ENCODE measurements at places on chromosomes 5 and 9.

- no peak for DNase-seq
Measured at GRCh38 chr5:141479776-141480175, 4.0 kb downstream of the PCDHGC3 start.

GRCh38 chr5:95822043-95822541, 434 bp downstream of the GLRX start:
- DNase-seq = no peak

- DNase-seq = no peak
Measured at GRCh38 chr9:91065231-91066041, 263.8 kb downstream of the SYK start.

GRCh38 chr5:125486634-125487033, 740.2 kb upstream of the ZNF608 start:
- no peak for DNase-seq

- DNase-seq = no peak
Measured at GRCh38 chr5:120464627-120465435, 731 bp downstream of the PRR16 start.

- peak; percentile 34 for DNase-seq
Measured at GRCh38 chr9:78668148-78668832, 371.4 kb downstream of the PSAT1 start.

GRCh38 chr9:37730256-37730655, 23.3 kb upstream of the TRMT10B start:
- no peak for DNase-seq

DNA sequence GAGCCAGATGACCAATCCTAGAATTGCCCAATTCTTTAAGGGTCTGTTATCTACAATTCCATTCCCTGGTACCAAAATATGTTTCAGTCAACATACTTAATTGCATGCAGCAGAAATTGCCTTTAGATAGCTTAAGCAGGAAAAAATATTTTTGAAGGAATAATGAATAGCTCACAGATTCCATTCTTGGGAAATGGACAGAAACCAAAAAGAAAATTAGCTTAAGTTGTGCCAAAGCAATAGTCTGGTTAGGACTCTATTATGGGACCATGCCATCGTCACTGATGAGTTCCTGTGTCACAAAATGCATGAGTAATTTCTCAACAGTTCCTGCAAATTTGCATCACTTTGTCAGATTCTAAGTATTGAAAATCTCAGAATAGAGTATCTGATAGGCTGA, 12.3 kb downstream of the ACTBL2 start:
- DNase-seq = no peak

DNA sequence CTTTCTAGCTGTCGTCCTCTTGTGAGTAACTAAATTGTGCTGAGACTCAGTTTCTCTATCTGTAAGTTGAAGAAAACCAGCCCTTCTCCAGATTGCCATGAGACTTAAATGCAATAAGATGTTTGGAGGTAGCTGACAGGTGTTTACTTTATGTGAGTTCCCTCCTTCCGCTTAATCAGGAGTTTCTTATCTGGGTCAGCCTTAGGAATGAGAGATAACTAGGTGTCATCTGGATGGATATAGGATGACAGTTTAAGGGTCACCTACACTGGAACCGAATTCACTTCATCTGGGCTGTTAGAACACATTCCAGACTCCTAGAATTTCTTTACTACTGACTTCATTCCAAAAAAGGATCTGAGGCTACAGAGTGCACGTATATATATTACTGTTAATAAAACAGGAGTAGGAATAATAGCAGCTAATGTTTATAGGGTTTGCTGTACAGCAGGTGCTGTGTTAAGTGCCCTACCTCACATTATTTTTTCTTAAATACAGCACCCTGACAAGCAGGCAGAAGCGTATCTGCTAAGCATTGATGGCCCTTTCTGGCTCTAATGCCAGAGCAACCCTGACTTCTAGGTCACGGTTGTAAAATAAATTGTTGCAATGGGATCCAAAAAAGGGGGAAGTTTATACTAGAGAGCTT, 30.0 kb upstream of the CPEB4 start:
- no peak for DNase-seq

DNA sequence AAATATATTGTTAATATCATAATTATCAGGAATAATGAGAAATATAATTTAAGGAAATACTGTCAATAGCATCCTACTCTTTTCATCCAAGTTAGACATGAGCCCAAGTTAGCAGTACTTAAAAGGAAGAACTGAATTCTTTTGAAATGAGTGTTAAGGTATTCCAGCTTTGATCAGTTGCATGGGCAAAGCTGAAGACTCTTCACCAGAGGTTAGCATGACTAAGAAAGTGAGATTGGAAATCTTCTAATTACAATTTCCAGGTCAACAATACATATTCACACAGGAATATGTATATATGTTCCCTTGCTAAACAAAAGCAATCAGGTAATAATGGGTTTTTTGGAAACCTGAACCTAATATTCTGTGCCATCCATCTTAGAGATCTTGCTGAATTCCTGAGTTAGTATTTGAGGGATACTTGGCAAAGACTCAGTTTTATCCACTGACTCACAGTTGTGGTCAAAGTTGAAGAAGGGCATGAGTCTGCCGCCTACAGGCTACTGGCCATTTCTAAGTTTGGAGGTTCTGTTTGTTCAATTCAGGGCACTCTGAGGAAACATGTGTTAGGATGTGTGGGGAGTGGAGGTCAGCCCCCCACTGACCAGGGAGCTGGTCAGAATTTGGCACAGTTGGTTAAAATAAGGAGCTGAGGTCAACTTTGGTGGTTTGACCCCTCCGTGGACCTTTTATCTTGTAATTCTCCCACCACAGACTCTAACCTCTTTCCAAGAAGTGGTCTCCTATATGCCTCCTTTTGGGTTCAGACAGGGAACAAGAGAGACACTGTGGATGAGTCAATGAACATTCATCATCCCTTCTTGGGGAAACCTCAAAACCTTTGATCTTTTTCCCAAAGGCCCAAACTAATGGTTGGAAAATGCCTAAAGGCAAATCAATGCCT, 118.3 kb downstream of the PIK3R1 start:
- DNase-seq = peak; percentile 89

GRCh38 chr9:123316053-123316718, 39.8 kb upstream of the CRB2 start:
- DNase-seq = no peak

DNA sequence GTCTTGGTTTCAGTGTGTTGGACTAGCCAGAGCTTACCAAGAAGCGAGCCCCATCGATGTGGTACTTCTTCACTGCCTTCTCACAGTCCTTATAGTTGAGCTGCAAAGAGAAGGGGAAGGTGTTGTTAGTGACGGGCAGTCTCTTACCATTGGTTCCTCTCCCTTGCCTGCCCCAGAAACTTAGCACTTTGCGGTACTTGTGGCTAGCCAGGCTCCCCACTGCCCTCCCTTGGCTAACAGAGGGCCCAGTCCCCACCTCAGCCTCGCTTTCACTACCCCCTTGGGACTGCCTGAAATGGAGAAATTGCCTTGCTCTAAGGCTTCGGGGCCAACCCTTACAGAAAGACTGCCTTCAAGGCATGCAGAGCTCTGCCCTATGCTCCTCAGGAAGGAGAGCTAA, 4.3 kb downstream of the LCP2 start:
- DNase-seq = no peak

DNA sequence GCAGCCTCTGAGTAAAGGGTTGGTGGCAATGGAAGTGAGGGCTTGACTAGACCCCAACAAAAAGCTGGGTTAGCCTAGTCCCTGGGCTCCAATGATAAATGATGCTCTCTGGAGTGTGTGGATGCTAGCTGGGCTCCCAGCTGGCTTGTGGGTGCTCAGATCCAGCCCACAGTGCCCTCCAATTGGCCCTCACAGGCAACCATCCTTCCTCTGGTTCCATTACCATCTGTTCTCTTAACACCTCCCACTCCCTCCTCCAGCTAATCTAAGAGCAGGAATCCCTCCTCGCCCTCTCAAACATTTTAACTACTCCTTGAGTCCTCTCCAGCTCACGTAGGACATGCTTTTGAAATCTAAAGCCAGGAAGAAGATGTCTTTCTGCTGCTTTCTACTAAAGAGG, 25.2 kb upstream of the FRMD3 start:
- no peak for DNase-seq

DNA sequence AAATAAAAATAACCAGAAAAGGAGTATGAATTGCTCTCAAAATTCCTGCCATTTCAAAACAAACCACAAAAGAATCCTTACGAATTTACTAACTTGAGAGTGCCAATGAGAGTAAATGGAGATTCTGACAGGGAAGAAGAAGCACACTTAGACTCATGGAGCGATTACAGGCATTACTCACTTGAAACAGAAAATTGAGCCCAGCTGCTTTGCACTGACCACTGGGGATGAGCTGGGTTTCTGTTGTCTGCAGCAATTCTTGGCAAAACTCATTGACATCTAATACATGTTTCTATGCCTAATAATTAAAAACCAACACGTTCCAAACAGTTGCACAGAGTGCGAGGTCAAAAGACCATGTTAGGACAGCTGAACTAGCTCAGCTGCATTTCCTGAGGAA, 731.6 kb downstream of the DNAH5 start:
- DNase-seq = no peak

DNA sequence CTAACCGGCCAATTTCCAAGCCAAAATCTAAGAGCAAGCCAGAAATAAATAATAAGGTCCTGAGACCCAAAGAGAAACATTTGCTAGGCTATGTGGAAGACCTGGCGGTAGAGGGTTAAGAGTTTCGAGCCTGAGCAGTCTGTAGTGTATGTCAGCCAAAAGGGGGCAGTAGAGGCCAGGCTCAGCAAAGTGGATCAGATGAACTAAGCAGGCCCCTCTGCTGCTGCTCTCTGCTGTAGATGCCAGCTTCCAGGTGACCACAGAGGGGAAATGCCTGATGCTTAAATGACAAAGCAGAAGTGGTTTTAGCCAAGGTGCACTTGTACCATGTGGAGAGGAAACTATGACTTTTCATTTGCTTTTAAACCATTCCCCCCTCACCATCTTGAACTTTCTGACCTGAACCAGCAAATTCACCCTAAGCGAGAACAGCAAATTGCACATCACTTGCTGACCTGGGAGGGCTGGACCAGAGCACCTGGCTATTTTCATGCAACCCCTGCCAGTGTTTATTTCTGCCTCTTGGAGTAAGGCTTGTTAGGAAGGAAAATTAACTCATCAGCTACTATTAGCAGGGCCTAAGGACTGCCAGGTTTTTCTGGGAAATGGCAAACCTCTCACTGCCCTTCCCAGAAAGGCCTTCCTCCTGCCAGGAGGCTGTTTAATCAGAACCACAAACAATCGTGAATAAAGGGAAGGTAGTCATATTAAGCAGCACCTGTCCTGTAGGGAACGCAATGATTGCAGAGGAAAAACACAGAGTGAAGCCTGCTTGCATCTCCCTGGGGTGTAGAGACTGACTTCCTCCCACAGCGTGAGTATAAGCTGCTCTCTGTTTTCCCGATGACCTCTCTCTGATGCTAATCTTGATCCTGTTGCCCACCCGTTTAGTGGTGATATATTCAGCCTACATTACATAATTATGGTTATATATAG, 818.2 kb downstream of the TLR4 start:
- no peak for DNase-seq

DNA sequence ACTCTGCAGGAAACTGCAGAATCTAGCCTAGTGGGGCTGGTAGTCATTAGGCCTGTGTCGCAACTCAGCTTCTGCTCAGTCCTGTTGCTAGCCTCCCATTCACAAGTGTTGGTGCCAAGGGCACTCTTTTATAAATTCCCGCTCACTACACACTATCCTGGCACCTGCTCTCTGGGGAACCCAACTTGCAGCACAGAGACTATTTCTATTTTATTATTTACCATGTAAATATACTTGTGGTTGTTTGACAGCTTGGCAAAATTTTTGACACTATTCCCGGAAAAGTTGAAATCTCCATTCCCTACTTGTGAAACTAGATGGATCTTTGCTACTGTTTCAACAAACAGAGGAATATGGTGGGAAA, 20.4 kb upstream of the SMC2 start:
- DNase-seq = no peak

DNA sequence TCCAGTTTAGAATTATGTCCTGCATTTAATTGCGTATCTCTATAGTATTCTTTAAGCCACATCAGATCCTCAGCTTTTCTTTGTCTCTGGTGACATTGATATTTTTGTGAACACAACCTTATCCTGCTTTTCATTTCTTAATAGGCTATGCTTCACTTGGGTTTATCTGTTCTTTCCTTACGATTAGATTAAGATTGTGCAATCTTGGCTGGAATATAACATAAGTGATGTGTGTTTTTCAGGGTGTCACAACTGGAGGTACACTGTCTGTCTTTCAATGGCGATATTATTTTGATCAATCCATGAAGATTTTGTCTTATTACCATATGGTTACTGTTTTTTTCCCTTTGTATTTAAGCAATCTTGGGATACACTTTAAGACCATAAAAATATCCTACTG, 23.6 kb downstream of the NAA35 start:
- DNase-seq = no peak
